ENCODE measurements at places on chromosomes 4 and X.

DNA sequence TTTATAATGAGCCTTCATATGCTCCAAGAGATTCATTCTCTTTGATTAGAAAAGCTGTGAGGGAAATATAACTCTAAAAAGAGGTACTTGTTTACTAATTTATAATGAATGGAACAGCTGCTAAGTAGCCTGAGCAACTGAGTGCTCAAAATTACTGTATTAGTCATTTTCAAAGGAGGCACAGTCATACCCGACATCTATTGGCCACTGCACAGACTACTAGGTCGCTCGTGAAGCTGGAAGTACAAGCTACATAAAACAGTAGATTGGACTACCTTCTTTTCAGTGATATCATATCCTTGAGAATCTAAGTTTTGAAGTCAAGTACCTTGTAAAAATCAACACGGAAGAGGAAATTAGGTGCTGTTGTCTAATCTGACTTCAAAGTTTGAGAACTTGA lies 52.0 kb upstream of the GLRB start:
- no peak for DNase-seq

DNA sequence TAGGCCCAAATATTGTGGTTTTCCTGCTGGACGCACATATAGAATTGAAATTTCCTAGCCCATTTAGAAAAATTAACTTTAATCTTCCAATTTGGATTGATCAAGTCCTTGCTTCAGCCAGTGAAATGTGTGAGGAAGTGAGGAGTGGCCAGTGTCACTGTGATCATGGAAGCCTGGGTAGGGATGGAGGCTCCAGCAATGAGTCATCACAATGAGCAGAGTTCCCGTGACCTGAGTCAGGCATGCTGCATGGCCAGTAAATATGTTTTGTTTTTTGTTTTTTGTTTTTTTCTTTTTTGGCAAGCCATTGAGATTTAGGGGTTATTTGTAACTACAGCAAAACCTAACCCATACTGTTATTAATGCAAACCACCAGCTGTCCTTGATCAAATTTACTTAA lies 52.1 kb downstream of the IDS start:
- DNase-seq: no peak

DNA sequence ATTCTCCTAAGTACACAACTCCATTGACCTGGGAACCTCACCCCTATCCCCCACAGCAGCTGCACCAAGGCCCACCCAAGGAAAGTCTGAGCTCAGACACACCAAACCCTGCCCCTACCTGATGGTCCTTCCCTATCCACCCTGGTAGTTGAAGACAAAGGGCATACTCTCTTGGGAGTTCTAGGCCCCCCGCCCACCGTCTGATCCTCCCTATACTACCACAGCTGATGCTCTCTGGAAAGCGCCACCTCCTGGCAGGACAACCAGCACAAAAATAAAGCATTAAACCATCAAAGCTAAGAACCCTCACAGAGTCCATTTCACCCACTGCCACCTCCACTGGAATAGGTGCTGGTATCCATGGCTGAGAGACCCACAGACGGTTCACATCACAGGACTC lies 83.6 kb downstream of the ANAPC10 start:
- no peak for DNase-seq

DNA sequence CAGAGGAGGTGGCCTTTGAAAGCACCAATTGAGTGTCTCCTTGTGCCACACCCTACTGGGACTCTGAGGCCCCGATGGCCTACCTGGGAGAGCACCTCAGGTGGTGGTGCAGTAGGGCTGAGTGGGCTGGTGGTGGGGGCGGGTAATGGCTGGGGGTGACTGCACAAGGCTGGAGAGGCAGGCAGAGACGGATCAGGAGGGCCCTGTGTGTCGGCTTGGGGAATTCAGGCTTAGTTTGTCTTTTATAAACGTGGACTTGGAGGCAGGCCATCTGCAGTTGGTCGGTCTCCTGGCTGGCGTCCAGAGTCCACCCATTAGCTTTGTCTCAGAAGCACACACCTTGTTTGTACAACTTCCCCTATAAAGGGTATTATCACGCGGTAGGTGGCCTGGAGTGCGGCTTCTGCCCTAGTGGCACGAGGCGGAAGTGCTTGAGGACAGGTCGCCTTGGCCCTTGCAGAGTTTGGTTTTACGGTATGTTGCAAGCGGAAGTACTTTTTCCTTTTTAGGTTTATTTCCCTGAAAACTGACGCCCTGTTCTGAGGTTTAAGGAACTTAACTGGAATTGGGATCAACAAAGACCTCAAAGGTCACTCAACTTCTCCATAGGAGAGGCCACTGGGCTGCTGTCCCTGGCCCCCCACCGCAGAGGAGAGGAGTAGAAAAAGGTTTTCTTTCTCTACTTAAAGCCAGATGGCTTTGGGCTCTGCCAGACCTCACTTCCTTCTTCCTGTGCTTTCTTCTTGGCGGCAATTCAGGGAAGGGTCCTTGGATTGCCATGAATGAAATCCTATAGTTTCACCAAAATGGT lies 8.0 kb downstream of the TBC1D14 start:
- DNase-seq: no peak

- DNase-seq: peak; percentile 59
These were observed 18.8 kb upstream of the TMSB4X start for GRCh38 chrX:12955882-12956703.

DNA sequence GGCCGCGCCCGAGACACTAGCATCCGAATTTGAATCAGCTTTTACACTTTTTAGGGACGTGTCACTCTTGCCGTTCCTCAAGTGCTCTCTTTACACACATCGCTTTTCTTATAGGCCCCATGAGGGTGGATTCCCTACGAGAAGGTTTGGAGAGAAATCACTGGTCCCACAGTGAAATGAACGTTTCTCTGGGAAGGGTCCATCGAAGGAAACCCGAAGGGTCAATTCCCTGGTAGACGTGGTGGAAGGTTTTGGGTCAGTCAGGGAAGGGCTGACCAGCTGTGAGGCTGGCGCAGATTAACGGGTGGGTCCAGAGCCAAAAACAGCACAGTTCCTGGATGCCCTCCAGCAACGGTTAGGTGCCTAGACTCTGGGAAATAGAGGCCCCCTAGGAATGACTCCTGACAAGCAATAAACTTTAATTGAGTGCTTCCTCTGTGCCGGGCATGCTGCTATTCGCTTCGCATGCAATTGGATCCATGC lies 35.9 kb downstream of the ETDC start:
- DNase-seq: no peak

GRCh38 chrX:46864606-46865005 lies 27.8 kb downstream of the RP2 start:
- no peak for DNase-seq

DNA sequence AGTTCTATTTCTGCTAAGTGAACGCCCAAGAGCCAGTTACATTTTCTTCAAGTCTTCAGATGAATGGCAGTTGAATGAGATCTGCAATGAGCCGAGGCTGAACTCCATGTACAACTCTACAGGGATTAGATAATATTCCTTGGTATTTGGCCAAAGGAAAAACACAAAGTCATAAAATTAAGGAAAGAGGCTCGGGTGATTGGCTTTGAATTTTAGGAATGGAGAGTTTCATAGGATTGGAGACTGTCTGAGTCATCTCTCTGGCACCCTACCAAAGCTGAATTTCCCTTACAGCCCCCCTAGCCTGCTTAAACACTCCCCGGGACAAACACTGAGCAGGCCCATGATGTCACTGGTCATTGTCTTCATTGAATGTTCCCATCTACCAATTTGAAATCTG lies 188.0 kb upstream of the C1QTNF7 start:
- DNase-seq: no peak

DNA sequence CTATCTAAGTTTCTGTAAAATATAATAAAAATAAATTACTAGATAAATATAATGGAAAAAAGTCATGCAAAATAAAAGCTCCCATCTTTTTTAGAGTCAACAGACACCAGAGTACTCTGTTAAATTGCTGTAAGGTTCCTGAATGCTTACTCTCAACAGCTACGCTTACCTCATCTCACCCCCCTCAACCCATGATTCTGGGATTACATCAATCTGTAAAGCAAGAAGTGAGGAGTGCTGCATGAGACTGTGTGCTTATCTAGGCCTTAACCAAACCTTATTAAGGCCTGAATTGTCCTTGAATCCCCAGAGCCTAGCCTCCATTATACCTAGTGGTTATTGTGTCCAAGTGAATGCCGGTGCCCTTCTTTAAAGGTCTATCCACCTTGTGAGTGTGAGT lies 735.8 kb downstream of the RPA4 start:
- no peak for DNase-seq

DNA sequence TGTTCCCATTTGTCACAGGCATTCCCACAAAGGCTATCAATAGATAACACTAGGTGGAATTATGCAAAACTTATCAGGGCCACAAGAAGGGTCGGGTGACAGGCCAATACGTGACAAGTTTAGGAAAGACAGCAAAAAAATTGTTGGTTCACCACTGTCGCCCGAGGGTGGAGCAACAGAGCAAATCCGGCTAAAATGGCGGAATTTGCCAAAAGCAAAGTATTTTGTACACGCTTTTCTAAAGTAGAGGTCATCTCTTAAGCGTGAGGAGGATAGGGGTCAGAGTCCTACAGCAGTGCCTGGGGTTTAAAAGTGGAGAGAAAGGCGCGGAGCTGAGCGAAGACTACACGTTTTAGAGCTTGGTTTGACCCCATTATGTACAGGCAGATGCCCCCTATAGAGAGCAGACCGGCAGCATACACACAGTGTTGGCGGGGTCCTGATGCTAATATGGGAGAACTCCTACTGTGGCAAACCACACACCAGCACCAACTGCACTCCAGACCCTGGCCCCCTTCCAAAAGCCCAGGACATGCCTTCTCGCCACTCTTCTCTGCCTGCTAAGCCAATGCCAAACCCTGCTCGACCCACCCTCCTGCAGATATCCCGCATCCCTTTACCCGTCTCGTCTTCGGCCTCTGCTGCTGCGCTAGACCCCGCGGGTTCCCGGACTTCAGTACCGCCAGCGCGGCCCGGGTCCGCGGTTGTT lies 733 bp downstream of the CCNA2 start:
- DNase-seq: peak; percentile 18

DNA sequence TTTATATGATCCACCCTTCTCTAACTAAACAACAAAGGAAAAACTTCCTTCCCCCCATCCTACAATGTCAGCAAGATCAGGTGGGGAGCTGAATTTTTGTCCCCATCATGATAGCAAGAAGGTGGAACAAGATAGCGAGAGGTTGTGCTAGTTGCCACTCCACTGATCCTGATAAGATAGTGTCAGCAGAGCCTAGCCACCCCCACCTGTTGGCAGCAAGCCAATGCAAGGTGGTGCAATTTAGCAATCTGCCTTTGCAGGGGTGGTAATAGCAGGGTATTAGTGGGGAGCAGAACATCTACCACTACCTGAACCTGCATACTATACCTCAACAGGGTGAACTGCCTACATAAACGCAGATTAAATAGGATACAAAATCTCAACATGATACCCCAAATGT lies 80.2 kb upstream of the MAMLD1 start:
- no peak for DNase-seq

DNA sequence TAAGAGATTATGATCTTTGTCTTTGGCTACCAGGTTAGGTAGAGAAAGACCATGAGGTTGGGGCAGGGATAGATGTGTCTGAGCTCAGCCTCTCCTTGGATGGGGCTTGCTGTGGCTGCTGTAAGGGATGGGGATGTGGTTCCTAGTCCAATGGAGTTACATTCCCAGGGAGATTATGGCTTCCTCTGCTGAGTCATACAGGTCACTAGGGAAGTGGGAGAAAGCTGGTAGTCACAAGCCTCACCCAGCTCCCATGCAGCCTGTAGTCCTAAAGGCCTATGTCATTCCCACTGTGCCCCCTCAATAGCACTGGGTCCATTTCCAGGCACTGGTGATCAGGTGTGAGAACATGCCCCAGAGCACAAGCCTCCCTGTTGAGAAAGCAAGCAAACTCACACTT lies 70.6 kb upstream of the CENPE start:
- DNase-seq: no peak

DNA sequence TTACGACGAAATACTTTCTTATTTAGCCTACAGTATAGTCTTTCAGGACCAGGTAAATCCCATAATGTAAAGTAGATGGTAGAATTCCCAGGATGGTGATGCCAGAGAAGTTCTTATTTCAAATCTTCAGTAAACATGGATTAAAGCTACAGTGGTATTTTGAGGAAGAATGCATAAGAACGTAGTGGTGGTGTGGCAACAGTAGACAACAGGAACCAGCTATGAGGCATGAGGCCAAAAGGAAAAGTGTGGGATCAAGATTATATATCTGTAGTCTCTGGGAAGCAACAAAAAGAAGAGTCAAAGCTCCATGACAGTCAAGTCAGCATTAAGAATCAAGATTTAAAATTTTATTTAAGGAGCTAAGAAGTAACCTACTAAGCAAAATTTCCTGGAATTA lies 60.2 kb downstream of the METTL14 start:
- DNase-seq: no peak

DNA sequence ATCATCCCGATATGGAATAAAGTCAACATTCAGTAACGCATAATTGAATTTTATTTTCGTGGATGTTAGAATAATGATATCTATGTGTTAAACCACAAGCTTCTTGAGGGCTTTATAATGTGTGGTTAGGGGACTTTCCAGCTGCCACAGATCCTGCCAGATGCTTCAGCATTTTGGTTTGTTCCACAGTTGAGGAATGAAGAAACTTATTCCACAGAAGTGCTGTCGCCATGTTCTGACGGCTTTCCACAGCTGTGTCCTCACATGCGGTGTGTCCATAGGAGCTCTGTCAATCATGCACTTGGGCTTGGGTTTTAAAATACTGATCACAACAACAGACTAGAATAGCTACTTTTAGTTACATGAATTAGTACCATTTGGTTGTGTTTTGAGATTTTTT lies 411.9 kb downstream of the TRIML1 start:
- DNase-seq: no peak

- DNase-seq: no peak
These were observed 54.5 kb downstream of the LDB2 start for GRCh38 chr4:16843831-16844508.

- DNase-seq: no peak
These were observed 163.0 kb downstream of the FRMPD4 start for GRCh38 chrX:12301288-12301687.

DNA sequence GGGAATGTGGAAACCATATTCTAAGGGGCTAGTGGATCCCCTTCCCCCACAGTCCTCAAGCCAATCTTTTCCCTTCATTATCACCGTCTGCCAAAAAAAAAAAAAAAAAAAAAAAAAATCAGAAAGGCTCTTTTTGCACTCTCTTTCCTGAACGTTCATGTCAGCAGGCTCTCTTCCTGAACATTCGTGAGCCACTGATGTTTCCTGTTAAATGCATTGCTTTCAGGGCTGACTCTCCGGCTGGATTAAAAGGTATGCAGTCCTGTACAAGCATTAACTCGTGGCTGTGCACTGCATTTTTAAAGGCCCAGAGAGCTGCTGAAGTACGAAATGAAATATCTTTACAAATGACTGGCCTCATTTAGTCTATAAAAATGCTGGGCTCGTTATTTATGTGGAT lies 34.0 kb upstream of the TSPAN5 start:
- no peak for DNase-seq

GRCh38 chrX:69216911-69217310 lies 51.7 kb upstream of the PJA1 start:
- DNase-seq: no peak

DNA sequence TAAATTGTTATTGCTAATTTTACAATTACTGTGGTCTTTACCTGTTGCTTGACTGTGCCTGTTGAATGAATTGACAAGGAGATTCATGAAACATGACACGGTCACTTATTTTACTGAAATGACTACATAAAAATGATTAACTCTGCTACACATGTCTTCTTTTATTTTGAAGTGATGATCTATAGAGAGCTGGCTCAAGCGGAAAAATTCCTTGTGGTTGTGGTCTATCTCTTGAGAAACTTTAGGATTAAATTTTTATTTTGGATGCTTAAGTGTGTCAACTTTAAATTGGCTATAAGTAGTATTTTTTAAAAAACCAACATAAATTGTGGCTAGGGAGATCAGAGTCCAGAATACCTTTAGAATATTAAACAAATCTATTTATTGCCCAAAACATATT lies 131.8 kb upstream of the PITX2 start:
- DNase-seq: no peak
